ENCODE measurements at places on chromosomes 1 and 21.

- DNase-seq = no peak
- no peaks in the 10 kb centered on the region for H3K27me3 ChIP-seq
- no peak overlapping the region for H3K4me3 ChIP-seq
- H3K36me3 ChIP-seq = no peaks in the 10 kb centered on the region
- no peaks in the 10 kb centered on the region for H3K4me1 ChIP-seq
These were observed 348.3 kb downstream of the BRINP3 start for GRCh38 chr1:190129366-190129765.

DNA sequence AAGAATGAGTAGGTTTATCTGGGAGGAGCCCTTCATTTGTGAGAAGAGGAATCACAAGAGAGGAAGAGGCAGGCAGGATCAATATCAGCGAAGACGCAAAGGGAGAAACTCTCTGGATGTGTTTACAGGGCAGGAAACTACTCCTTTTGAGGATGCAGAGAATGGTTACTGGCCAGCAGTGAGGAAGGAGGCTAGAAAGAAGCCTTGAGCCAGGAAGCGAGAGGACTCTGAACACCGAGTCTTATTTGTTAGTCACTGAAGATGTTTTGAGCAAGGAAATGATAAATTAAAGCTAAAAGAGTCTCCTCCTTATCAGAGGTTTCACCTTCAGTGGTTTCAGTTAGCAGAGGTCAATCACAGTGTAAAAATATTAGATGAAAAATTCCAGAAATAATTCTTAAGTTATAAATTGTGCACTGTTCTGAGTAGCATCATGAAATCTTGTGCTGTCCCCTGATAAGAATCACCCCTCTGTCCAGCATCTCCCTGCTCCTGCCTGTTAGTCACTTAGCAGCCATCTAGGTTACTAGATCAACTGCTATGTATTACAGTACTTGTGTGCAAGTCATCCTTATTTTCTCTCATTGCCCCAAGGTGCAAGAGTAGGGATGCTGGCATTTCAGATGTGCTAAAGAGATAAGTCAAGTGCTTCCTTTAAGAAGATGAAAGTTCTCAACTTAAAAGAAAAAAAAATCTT lies 43.5 kb downstream of the WLS start:
- H3K36me3 ChIP-seq = peaks cover 3% of the 10 kb centered on the region
- H3K4me3 ChIP-seq = no peak overlapping the region
- H3K27ac ChIP-seq = peak overlapping the region; percentile 54

- H3K4me1 ChIP-seq = peaks cover 52% of the 10 kb centered on the region
- H3K36me3 ChIP-seq = no peaks in the 10 kb centered on the region
- no peaks in the 10 kb centered on the region for H3K27me3 ChIP-seq
- H3K4me3 ChIP-seq = no peak overlapping the region
These were observed 158.2 kb downstream of the PBX1 start for GRCh38 chr1:164716992-164717703.

DNA sequence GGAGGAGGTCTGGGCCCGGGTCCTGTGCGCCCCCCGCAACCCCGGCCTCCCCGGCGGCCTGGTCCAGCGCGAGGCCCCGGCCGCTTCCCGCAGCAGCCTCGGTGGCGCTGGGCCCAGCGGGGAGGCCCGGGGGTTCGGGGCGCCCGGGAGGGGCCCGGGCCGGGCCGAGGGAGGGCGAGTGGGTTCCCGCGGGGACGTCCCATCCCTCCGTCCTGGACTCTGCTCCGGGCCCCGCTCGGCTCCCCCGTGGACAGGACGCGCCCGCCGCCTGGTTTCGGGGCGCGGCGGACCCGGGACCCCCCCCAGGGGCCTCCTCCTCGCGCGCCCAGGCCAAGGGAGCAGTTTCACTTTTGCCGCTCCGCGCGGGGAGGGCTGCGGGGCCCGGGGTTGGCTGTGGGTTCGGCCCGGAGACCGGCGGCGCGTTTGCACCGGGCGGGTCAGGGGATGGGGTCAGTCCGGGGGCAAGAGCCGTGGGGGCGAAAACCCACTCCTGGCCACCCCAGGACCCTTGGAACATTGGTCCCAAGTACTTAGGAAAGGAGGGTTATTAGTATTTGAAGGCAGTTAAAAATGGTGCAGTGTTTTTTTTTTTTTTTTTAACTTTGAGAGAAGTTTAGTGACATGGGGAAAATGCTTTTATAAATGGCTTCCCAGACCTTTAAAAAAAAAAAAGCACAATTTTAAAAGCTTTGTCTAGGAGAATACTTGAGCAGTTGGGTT lies 677 bp downstream of the AGPAT3 start:
- H3K27me3 ChIP-seq = no peaks in the 10 kb centered on the region
- peak; percentile 76 for DNase-seq
- no peaks in the 10 kb centered on the region for H3K36me3 ChIP-seq
- peak overlapping the region; percentile 96 for H3K4me3 ChIP-seq

- no peak overlapping the region for H3K4me3 ChIP-seq
- no peak for DNase-seq
- no peaks in the 10 kb centered on the region for H3K4me1 ChIP-seq
- H3K27ac ChIP-seq = no peak overlapping the region
These were observed 51.2 kb upstream of the PROX1 start for GRCh38 chr1:213936571-213936970.

GRCh38 chr1:87972811-87973210 lies 644.1 kb downstream of the LMO4 start:
- no peak overlapping the region for H3K4me3 ChIP-seq
- no peak for DNase-seq
- H3K4me1 ChIP-seq = no peaks in the 10 kb centered on the region
- H3K27ac ChIP-seq = no peak overlapping the region
- no peaks in the 10 kb centered on the region for H3K27me3 ChIP-seq
